Left forelimb (tissue), 1 donor: ENCODE measurements at places on chromosomes 5 and 9.

GRCh38 chr9:81083854-81084512, 605.4 kb downstream of the TLE1 start:
- DNase-seq: no peak

- no peak for DNase-seq
Observed at GRCh38 chr5:140840978-140841962, at the start of gene PCDHA8. TSS of gene PCDHA8 (plus strand) at chr5:140841187. CDS start at chr5:140841322, 135 bp downstream.

GRCh38 chr5:138903130-138903775, 28.1 kb upstream of the LRRTM2 start:
- DNase-seq: no peak

GRCh38 chr5:88515881-88516819, 247.5 kb upstream of the TMEM161B start:
- DNase-seq: no peak

GRCh38 chr5:96402500-96402899, 30.5 kb downstream of the PCSK1 start:
- DNase-seq: no peak

GRCh38 chr5:146816775-146817387, 61.7 kb downstream of the PPP2R2B start:
- DNase-seq: no peak

DNA sequence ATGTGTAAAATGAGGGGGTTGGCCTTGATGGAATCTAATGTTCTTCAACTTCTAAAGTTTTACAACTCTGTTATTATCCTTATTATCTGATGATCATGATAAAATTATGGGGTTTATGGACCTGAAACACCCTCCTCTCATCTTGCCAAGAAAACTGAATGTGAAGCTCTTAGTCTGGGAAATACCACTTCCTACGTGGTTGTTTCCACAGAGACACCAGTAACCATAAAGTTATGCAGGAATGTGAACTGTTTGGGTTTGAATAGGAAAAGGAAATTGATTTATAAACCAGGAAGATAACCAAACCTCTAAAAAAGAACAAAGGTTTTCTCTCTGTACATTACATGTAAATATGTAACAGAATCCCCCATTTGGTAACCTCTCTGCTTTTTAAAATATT, 28.3 kb upstream of the RAI14 start:
- DNase-seq: no peak

DNA sequence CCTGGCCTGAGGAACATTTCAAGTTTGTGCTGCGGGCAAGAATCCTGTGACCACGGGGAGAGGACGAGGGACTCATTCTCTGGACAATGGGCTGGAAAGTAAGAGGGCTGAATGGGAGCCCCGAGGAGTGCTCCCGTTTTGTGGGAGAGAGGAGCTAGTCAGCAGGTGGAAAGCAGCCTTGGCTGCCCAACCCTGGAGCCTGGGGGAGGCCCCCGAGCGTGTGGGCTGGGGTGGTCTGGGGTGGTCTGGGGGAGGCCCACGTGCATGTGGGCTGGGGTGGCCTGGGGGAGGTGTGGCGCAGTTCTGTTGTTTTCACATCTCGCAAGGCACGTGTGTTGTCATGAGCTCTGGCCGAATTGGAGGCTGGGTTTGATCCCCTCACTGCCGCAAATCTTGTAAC, 27.5 kb downstream of the EHMT1 start:
- no peak for DNase-seq

- no peak for DNase-seq
Observed at GRCh38 chr5:157303667-157304327, 37.9 kb downstream of the CYFIP2 start.

DNA sequence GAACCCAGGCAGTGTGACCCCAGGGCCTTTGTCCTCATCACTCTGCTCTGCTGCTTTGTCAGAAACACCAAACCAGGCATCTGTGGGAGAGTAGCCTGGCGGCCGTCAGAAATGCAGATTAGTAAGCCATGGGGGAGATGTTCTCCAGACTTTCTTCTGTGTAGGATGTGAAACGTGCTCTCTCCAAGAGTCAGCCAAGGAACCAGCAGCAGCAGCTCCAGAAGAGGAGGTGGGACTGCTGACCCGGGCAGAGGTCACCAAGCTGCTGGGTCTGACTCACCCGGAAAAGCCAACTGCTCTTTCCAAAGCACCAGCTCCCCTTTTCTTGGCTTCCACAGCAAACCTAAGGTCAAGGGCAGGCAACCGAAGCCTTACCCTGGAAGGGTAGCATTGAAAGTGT, 14.4 kb upstream of the ABLIM3 start:
- no peak for DNase-seq

- DNase-seq: no peak
Observed at GRCh38 chr9:122286764-122287163, 22.1 kb downstream of the MRRF start.

- DNase-seq: no peak
Observed at GRCh38 chr5:150402901-150403342, 9.8 kb downstream of the CD74 start.

GRCh38 chr5:89308606-89309040, 425.6 kb upstream of the MEF2C start:
- no peak for DNase-seq

GRCh38 chr9:6876195-6876894, 118.6 kb downstream of the KDM4C start:
- DNase-seq: no peak

DNA sequence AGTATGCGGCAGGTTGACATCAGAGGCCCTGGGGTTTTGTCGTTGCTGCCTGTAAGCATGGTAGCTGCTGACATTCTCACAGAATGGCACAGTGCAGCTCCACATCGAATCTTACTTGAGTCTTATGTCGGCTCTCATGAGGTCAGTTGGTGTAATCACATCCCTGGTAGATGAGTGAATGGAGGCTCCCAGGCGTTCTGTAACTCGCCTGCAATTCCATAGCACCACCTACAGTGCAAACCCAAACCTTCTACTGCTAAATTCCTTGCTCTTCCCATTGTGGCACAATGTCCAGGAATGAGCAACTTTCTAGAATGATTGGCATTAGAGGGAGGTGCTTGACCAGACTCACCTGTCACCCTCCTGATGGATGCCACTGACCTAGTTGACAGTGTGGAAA, 578.4 kb downstream of the CCDC171 start:
- DNase-seq: no peak

DNA sequence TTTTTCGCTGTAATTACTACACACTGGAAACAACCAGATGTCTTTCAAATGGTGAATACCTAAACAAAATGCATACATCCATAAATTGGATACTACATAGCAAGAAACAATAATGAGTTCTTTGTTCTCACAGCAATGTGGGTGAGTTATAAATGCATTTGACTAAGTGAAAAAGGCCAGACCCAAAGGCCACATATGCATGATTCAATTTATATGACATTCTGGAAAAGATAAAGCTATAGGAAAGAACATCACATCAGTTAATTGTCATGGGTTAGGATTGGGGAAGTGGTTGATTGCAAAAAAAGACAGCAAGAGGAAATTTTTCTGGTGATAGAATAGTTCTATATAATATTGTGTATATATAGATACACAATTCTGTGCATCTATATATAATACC, 198.9 kb downstream of the CYLC2 start:
- no peak for DNase-seq

- DNase-seq: no peak
Observed at GRCh38 chr9:3629495-3629894, 103.7 kb upstream of the RFX3 start.

- DNase-seq: peak; percentile 68
Observed at GRCh38 chr5:178117923-178118701, 4.8 kb downstream of the N4BP3 start.

- DNase-seq: no peak
Observed at GRCh38 chr5:159734366-159734765, 181.9 kb upstream of the ADRA1B start.
